ENCODE measurements at places on chromosomes 2 and 18. TPM values are rescaled to one million over a fixed set of nuclear protein-coding genes. Genes with fewer than 3 reads are reported as not detected.
A peak's percentile ranks its signal among the peaks of the same experiment; 100 is the strongest.

DNA sequence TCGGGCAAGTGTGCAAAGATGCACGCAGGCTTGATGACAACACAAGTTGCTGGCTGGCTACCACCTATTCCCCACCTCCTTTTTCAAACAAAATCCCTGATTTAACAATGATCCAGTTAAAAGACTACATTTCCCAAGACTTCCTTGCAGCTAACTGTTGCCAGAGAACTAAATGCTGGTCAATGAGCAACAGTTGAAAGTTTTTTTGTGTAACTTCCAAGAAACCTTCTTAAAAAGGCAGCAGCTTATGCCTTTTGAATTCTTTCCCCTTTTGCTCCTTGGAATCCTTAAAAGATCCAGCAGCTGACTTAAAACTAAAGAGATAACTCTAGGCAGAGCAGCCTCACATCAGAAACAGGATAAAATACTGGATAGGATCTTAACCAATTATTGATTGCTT, 38.5 kb downstream of the NPHP1 start:
- DNase-seq: no peak

Gene REG3A
- total RNA-seq: not detected

Gene L3MBTL4
- under 0.01 TPM for total RNA-seq

DNA sequence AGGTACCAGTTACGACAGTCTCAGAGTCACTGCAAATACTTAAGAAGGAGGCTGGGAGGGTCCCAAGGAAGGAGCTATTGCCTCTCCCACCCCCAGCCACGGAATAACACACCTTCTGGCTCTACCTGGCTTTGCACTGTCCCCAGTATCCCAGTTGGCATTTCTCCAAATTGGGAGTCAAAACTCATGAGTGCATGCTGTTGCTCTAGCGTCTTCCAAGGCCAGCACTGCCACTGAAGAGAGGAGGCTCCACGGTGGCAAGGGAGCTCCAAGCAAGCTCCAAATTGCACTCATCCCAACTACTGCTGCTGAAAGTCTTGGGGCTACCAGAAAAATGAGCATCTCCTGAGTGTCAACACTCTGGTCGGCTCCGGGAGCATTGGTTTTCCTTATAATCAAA, 1.6 kb downstream of the SCTR start:
- no peak for DNase-seq

DNA sequence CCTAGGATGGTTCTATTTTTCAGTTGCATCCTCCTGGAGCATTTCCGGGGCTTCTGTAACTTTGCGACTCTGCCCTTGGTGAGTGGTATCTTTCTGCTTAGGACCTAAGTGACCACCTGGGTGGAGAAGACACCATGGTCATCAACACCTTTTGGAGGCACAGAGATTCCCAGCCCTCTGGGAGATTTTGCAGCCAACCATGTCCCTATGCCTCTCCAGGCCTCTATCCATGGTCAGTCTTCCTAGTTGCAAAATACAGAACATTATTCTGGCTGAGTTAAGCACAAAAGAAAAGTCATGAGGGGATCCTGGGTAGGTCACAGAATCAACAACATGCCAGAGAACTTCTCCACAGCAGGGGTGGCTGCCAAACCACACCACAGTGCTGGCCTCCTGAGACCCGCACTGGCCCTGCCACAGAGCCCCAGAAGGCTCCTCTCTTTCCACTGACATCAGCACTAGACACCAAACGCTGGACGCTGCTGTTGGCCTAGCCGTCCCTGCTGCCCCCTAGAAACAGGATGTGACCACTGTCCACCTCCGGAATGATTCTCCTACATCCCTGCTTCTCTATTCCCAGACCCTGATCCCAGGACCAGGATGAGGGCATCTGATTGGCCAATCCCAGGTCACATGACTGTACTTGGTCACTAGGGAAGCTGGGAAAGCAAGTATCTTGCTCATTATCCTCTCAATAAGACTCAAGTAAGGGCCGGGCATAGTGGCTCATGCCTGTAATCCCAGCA, 47.7 kb downstream of the SMAD7 start:
- peak; percentile 29 for DNase-seq

GRCh38 chr2:239881031-239881471, 144.1 kb downstream of the NDUFA10 start:
- no peak for DNase-seq

GRCh38 chr2:46087492-46087891, 209.7 kb upstream of the EPAS1 start:
- DNase-seq: no peak

DNA sequence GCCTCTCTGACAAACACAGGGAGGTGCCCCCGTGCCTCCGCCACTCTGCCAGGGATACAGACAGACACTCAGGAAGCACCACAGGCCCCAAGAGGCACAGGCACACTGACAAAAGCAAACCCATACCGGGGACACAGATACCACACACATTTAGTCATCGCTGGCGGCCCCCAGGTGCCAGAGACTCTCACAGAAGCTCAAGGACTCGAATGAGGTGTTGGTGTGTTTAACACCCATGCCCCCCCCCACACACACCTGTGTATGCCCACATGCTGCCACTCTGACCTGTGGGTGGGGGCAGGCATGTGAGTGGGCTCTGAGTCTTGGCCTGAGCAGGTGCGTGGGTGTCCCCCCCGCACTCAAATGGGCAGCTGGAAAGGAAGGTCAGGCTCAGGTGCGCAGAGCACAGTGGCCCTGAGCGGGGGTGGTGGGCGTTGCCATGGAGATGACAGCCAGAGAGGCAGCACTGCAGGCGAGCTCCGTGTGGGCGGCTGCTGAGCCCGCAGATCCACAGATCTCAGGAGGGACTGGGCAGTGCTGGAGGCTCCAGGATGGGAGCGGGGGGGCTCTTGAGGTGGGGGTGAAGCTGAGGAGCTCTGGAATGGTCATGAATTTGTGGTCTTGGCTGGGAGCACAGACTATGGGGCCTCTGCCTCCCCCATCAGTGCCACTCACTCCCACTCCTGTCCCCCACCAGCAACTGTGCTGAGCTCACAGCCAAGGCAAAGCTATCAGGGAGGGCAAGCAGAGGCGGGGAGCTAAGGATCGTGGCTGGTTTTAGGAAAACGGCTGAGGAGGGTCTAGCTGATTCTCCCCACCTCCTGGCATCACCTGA, 73.9 kb upstream of the TAF1B start:
- no peak for DNase-seq

- DNase-seq: peak; percentile 62
Measured at GRCh38 chr2:225994748-225995405, 595.4 kb downstream of the NYAP2 start.

Gene ARHGAP28
- total RNA-seq: 0.29 TPM

- no peak for DNase-seq
Measured at GRCh38 chr18:26943906-26944305, 78.4 kb upstream of the AQP4 start.
